ENCODE measurements at places on chromosomes 1 and 21. TPM values are rescaled to one million over a fixed set of nuclear protein-coding genes. Genes with fewer than 3 reads are reported as not detected.

OR2T1 gene
- not detected for total RNA-seq

RNPC3 gene
- 3.2 TPM for total RNA-seq

EDN2 gene
- not detected for total RNA-seq

PDE9A gene
- 0.30 TPM for total RNA-seq

THRAP3 gene
- 127 TPM for total RNA-seq

CGN gene
- total RNA-seq = 0.30 TPM
